ENCODE measurements at places on chromosomes 2 and 18.

DNA sequence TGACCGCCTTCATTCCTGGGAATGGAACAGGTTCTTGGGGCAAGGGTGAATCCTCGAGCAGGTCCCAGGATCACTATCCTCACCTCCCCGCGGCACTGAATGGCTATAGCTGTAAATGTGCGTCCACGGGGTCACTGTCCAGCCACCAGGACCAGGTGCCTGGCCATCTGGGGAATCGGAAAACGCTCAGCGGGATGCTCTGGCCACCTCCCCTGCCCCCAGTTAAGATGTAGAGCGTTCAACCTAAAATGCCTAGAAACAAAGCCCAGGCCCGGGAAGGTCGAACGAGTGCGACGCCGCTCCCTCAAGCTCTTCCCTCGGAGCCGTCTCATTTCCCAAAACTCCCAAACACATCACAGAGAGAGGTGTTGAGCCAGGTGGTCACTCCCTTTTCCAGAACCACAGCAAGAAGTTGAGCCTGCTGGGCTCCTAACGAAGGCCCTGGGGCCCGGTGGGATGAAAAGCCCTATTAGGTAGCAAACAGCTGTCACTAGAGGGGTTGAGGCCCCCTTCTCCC lies 795 bp upstream of the CAPN10 start:
- no peak for DNase-seq

DNA sequence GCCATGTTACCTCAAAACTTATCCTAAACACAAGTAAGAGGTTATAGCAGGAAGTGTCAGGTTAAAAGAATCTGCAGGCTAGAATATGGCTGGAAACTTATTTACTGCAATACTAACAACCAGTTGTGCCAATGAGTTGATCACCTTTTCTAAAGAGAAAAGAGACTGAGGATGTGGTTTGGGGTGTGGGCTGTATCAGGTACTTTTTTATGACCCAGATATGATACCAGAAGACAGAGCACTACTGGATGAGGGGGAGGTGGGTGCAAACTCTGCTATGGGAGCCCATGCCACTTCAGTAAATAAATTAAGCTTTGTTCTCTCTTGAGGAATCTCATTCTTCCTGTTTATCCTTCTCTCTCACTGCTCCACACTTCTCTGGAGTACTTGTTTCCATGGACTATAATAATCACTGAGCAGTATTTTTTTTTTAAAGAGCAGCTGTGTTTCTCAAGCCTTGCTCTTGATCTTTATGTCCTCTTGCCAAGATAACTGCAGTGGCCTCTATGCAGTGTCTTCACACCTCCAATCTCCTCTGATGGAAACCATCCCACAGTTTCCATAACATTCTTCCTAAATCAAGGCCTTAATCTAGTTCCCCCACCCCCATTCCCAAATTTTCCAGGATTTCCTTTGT lies 51.2 kb upstream of the NOSTRIN start:
- DNase-seq, result no peak

- no peak for DNase-seq
Measured at GRCh38 chr2:19702267-19702666, 199.5 kb downstream of the TTC32 start.

GRCh38 chr2:102950371-102950946 lies 188.6 kb downstream of the TMEM182 start:
- DNase-seq, result no peak

- peak; percentile 89 for DNase-seq
Measured at GRCh38 chr18:48727681-48728080, 188.8 kb downstream of the CTIF start.

- DNase-seq, result no peak
Measured at GRCh38 chr2:25177211-25177611, 8.8 kb upstream of the POMC start.

GRCh38 chr2:67650291-67651133 lies 253.4 kb downstream of the ETAA1 start:
- DNase-seq, result peak; percentile 95

- DNase-seq, result no peak
Measured at GRCh38 chr2:39039072-39039471, 81.8 kb downstream of the SOS1 start.

DNA sequence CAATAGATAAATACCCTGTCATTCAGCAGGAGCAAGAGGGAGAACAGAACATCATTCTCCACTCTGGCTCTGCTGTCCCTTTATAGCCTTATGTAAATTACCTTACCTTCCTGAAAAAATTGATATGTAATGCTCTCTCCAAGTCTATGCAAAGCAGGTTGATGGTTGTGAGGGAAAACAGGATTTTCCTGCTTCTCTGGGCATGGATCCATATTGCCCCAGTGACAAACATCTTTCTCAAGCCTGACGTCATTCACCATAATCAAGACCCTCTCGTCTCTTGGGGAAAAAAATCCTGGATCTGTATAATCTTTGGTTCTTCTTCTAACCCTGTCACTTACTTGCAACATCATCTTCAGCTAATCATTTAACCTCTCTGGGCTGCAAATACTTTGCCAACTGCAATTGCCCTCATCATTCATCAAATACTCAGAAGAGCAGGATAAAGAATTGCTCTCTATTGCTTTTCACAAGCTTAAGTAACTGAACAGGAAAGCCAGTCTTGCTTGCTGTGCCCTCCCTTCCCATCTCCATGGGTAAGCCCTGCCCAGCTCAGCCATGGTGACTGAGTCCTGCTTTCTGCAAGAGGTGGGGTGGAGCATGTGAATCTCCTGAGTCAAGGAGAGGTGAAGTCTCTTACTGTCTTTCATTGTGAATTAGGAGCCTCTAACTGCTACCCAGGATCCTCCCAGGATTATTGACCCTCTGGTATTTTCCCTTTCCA lies 123.7 kb upstream of the KLF7 start:
- no peak for DNase-seq

- peak; percentile 97 for DNase-seq
Measured at GRCh38 chr2:234341306-234341985, 155.4 kb downstream of the ARL4C start.

GRCh38 chr2:180799141-180799540 lies 181.3 kb upstream of the UBE2E3 start:
- no peak for DNase-seq

DNA sequence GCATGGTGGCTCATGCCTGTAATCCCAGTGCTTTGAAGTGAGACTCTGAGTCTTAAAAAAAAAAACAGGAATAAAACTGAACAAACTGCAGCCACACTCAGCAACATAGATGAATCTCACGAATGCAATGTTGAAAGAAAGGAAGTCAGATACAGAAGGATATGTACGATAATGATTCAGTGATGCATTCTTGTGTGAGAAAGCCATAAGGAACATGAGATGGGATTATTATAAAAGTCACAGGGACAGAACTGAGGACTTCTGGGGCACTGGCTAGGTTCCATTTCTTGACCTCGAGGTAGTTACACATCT lies 56.9 kb upstream of the SMAD2 start:
- no peak for DNase-seq

GRCh38 chr2:98819231-98819766 lies 88.4 kb upstream of the MGAT4A start:
- DNase-seq, result no peak

- DNase-seq, result peak; percentile 95
Measured at GRCh38 chr2:127064642-127065250, 42.2 kb downstream of the BIN1 start.

GRCh38 chr2:234839285-234839684 lies 112.5 kb upstream of the SH3BP4 start:
- peak; percentile 90 for DNase-seq

GRCh38 chr2:82275599-82275998 lies 1971.0 kb upstream of the LRRTM1 start:
- DNase-seq, result no peak

DNA sequence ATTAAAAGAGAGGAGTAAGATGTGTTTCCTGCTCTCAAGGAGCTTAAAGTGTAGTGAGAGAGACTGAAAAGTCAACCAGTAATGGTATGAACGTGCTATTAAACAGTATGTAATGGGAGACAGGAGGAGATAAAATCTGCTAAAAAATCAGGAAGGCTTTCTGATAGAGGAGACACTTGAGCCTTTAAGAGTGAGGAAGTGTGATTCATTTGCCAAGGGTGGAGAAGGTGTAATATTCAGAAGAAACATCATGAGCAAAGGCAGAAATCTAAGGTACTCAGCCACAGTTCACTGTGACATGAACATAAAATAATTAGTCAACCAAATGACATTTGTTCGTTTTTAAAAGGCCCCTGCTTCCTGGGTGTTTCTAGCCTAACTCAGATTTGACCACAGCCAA lies 137.8 kb upstream of the SKOR2 start:
- DNase-seq, result no peak

DNA sequence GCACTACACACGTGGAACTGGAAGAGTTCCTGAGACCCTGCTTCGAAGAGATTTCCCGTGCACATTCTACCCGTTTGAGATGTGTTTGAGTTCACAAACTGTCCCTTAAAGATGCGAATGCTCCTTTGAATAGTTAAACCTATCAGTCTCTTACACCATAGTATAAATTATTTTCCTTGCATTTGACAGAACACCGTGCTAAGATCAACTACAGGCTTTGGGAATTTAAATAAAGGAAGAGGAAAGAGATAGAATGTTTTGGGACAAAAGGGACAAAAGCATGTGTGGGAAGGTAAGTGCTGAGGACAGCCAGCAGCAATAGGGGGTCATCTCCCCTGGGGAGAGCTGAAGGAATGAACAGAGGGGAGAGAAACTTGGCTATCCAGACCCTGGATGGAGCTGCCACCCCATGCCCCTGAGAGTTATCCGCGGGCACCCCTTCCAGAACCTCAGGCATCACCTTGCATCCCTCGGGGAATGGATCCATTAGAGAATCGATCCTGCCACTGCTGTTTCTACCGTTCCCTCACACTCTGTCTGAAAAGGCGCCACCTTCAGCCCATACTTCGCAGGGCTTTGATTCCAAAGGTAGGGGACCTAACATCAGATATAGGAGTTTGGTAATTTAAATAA lies 888 bp upstream of the ADCY3 start:
- no peak for DNase-seq

- no peak for DNase-seq
Measured at GRCh38 chr2:96143848-96144480, 1.3 kb downstream of the DUSP2 start.

DNA sequence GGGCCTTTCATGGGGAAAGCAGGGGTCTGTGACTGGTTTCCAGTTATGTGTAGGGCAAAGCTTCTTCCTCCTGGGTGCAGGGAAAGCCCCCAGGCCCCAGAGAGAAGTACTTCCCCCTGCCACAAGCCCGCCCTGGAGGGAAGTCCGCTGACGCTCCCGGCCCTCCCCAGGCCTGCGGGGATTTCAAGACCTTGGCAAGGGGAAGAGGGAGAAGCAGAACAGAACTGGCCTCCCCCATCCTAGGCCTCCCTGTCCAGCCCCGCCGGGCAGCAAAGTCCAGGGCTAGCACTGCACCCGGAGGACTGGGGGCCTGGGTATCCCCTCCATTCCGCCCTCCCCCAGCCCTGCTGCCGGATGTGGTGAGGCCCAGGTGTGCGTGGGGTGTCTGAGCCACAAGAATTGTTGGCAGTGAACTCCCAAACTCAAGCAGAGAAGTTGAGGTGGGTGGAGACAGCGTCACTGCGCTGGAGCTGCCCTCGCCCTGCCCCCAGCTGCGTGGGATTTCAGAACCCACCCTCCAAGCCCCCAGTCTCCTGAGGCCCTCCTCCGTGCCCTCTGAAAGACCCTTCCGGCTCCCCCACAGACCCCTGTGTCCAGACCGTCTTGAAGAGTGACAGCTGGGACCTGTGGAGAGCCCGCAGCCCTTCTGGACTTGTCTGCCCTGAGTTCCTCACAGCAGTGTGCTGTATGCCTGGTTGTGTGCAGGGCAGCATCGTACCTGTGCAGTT lies 1.1 kb upstream of the DUSP2 start:
- DNase-seq, result no peak
